Activated CD4-positive, alpha-beta T cell treated with anti-CD3 and anti-CD28 coated beads for 24 hours (primary cell): ENCODE measurements at places on chromosomes 7 and 10.

DNA sequence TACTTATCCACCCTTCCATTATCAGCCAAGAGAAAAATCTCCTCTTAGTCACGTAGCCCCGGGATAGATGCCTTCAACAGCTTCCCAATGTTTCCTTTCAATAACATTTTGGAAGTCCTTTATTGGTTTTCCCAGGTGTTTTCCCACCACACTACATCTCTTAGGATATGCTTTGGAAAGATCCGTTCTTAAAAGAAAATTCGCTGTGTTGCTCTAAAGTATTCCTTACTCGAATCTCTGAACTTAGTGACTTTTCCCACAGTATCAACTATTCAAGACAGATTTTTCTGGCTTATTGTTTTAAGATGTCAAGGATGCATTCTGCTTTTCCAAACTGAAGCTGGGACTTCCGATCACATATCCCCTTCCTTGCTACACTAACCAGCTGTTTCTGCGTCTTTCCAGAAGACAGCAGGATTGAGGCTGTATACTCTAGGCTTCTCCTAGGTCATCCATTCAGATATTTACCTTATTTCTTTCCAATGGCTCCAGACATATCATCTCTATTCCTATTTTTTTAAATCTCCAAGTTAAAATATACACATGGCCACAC is 36.5 kb upstream of the SVIL start:
- DNase-seq = no peak

DNA sequence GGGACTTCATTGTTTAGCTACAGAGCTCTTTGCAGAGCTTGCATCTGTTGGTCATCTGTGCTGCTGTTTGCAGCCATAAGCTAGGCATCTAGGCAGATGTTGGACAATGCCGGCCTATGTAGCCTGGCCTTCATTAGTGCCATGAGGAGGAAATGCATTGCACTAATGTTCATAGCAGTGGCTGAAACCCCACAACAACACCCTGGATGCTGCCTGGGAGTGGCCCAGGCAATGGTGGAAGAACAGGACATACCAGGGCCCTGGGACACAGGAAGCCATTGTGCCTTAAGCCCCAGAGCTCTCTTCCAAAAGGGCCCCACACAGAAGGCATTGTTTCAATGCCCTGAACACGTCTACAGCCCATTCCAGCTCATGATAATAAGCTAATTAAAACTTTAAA is 131.5 kb upstream of the LYZL1 start:
- no peak for DNase-seq

DNA sequence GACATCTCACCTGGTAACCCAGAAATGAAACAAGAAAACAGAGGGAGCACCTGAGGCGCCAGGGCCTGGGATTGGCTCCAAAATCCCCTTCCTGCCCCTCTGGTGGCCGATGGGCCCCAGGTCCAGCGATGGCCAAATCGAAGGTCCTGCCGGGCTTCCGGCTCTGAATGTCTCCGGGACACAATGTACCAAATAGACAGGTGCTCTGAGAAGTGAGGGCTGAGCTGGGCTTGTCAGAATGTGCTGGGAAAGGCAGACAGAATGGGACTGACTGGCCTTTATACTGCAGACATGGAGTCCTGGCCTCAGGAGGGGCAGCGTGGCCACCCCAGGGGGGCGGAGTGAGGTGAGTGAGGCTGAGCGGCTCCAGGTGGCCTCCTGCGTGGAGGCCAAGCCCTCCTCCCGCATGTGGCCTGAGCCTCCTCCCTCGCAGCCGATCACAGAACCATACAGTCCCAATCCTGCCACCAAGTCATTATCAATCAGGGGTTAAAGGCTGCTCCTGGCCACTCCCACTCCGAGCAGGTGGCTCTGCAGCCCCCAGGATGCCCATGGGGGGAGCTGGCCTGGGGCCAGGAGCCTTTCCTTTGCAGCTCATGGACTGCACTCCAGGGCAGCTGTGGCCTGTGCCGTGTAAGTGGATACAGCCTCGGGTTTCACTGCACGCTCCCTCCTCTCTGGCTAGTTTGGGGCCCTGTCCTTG is 185.5 kb downstream of the ADARB2 start:
- DNase-seq = no peak

- DNase-seq = no peak
These were observed 17.8 kb downstream of the PRSS2 start for GRCh38 chr7:142788303-142789289.

DNA sequence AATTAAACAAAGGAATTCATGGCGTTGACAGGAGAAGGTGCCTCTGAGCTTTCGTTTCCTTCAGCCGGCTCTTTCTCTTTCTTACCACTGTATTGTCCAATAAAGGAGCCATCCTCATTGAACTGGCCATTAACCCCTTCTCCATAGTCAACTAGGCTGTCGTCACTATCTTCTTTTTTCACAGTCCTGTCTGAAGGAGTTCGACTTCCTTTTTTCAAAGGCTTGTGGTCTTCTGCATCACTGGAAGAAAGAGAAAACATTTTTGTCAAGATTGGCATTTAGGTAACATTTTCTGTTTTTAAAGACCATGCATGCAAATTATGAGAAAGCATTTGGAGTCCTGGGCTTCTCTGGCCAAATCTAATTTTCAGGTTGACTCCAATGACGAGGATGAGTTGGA is 19.7 kb upstream of the LAMB4 start:
- DNase-seq = no peak

GRCh38 chr10:46080886-46081285 is 34.8 kb upstream of the MSMB start:
- no peak for DNase-seq

GRCh38 chr10:10644676-10645385 is 372.8 kb upstream of the CELF2 start:
- no peak for DNase-seq

DNA sequence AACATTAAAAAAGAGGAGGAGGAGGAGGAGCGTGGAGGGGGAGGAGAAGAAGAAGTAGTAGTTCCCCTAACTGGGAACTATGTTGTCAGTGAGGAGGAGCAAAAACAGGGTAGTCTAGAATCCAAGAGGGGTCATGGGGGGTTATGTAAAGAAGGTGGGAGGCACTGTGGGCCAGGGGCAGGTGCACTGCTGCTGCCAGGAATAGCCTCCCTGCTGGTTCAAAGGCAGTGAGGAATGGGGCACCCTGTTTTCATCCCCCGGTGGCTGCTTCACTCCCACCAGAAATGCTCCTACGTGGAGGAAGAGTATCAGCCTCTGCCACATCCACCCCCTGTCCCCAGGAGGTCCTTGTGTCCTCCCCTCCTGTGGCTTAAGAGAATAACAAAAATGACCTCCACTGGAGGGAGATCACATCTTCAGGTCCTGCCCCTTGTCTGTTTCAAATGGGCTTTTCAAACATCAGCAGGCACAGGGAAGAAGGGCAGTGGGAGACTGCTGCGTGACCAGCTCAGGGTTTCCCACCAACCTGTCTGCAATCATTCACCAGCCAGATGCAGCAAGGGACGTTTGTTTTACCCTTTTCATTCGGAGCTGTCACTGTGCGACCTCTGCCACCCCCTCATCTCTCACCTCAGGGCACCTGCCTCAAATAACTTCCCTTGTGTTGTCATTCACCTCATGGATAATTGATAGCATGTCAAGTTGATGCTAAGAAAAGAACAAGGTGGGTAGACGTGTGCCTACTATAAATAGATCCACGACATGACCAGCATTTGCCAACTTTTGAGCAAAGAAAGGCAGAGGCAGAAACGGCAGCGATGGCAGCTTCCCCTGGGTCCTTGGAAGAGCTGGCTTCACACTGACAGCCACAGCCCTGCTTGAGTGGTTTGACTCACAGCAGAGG is 92.6 kb downstream of the DGKI start:
- no peak for DNase-seq

- DNase-seq = peak; percentile 11
These were observed 47.6 kb downstream of the STEAP1B start for GRCh38 chr7:22452142-22452959.

DNA sequence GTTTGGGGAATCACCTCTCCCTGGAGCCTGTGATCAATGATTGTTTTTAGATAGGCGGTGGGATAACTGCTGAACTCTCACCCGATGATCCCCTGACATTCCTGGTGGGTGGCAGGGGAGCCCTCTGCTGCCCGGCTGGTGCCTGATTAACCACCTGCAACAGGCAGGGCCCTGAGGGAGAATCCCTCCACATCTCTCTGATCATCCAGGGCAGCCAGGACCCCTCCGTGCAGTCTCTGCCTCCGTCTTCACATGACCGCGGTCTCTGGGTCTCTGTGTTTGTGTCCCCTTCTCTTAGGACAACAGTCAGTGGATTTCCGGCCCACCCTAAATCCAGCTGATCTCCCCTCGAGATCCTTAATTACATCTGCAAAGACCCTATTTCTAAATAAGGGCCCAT is 17.4 kb downstream of the CALML5 start:
- DNase-seq = no peak

- no peak for DNase-seq
These were observed 168.9 kb downstream of the TWIST1 start for GRCh38 chr7:18948521-18948920.

DNA sequence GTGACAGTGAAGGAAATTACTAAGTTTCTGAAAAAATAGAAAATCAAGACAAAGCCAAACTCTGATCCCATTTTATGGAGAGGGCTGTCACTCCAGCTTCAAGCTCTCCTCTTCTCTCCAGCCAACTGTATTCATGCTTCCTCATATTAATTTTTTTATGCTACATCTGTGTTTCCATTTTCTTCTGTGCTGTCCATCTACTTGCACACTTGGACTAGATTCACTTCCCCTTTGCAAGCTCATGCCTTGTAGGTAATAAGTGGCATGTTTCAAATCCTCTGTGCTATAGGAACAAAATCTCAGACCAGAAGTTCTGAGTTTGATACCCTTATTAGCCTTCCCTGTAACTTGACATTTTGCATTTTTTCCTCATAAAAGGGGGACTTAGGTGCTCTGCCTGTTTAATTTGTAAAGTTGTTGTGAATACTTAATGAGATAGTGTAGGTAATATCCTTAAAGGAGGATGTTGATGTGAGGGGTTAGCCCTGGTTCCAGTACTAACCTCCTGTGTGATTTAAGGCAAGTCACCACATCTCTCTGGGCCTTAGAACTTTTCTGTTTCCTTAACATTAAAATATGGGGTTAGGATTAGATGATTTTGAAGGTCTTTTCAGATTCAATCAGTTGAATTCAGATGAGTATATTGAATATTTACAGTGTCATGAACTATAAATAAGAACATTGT is 358.8 kb downstream of the BBS9 start:
- DNase-seq = no peak

DNA sequence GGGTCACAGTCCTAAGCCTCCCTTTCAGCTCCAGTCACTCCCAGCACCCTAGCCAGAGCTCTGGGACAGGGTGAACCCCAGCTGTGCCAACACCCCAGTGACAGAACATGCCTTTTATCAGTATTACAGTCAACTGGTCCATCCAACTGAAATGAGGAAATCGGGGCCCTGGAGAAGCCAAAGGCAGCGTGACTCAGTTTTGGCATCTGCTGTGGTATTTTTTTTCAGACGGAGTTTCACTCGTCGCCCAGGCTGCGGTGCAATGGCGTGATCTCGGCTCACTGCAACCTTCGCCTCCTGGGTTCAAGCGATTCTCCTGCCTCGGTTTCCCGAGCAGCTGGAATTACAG is 3.4 kb upstream of the CLDN15 start:
- no peak for DNase-seq

- DNase-seq = no peak
These were observed 422.4 kb downstream of the INHBA start for GRCh38 chr7:41280491-41280890.

- no peak for DNase-seq
These were observed 1.1 kb downstream of the ARHGAP12 start for GRCh38 chr10:31927565-31927883.

- no peak for DNase-seq
These were observed 141.2 kb upstream of the C1QL3 start for GRCh38 chr10:16662923-16663322.

GRCh38 chr7:149317986-149318672 is 56.1 kb downstream of the ZNF783 start:
- no peak for DNase-seq

DNA sequence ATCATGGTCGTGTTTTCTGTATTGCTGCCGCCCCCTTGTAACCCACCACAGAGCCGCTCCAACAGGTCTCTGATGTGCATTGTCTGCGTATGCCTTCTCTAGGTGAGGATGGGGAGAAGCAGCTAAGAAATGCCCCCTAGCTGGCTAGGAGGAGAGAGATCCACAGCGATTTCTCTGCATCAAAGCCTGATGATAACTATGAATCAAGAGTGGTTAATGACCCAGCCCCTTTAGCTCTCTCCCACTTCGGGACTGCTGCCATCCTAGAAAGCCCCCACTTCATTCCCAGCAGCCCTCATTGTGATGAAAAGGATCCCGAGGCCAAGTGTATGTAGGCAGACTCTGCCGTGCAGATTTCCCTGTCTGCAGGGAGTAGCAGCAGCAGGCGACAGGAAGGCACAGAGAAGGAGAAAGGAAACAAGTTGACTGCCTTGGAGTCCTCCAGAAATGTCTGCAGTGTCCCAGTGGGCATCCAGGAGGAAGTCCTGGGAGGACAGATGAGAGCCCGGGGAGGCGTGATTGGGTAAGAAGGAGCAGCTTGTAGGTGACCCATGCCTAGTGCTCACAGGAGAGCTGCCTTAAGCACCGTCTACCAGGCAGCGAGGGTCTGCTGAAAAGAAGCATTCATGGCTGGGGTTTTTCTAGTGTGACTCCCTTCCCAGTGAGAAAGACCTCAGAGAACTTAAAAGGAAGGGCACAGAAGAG is 2.9 kb downstream of the PLXNA4 start:
- DNase-seq = no peak

DNA sequence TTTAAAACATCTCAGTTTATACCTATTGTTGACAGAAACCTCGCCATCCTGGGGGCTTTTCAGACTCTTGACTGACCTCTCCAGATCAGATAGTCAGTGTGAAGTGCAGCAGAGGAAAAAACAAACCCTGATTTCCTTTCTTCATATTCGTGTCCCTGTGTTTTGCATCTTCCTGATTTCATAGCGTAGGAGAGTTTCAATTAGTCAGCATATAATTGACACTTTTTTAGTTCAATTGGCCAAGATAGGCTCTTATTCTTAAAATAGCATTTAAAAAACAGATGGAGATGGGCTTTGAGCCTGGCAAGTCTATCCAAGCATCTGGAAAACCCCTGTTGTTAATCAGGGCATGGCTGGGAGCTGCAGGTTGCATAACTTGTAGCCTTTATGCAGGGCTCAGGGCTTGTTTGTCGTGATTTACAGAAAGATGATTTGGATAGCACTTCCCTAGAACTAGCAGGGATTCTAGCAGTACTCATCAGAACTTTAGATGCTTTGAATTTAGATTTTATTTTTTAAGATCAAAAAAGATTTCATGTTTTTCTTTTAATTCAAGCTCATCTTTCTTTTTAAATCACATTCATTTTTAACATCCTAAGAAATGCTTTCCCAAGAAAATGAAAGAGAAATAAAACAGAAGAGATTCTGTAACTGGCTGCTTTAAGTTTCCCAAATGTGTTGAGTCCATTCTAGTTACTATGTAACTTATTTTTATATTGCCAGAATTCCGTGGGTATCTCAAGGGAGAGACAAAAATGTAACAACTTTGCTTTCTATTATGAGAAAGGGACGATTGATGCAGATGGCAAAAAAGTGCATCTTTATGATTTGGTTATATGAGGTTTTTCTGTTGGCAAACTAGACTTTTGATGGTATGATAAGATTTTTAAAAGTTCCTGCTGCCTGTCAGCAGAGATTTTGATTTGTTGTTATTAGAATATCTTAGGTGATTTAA is 270.8 kb upstream of the FZD8 start:
- no peak for DNase-seq
